ENCODE measurements at places on chromosomes 6 and 20.
A peak's percentile ranks its signal among the peaks of the same experiment; 100 is the strongest.

DNA sequence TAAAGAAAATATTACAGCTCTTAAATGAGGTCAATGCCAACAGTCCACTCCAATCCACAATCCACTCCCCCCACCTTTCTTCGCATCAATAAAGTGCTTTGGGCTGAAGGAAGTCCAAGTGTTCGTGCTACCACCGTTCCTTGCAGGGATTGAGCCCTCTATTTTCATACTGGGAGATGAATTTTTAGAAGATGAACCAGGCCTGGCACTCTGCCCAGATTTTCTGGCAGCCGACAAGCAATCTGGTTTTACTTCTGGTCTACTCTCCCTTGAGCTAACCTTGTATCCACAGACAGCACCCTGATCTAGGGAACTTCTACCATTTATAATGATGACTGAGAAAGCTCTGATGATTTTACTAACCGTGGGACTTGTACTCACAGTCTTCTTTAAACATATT, 72.3 kb downstream of the BTBD9 start:
- no peaks in the 10 kb centered on the region for H3K36me3 ChIP-seq
- no peaks in the 10 kb centered on the region for H3K4me1 ChIP-seq
- no peaks in the 10 kb centered on the region for H3K27me3 ChIP-seq
- DNase-seq: peak; percentile 23
- no peak overlapping the region for H3K4me3 ChIP-seq

DNA sequence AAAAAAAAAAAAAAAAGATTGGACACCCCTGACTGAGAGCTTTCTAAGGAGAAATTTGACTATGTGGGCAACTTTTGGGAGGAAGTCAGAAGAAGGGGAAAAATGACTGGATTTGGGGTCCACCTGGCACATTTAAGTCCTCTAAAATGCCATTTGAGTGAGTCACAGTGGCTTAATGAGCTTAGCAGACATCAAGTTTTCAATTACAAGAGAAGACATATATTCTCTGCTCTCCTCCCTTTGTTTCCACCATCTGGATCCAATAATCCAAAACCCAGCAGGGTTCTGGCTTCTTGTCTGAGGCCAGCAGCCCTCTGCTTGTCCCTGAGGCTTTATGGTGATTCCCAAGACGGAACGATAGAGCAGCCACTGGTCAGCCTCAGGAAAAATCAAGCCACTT, 6.9 kb downstream of the PI3 start:
- H3K27ac ChIP-seq: no peak overlapping the region
- no peaks in the 10 kb centered on the region for H3K4me1 ChIP-seq

- no peaks in the 10 kb centered on the region for H3K4me1 ChIP-seq
- no peaks in the 10 kb centered on the region for H3K27me3 ChIP-seq
- peak overlapping the region; percentile 78 for H3K27ac ChIP-seq
- no peaks in the 10 kb centered on the region for H3K36me3 ChIP-seq
These were observed 77.2 kb downstream of the BACH2 start for GRCh38 chr6:90219209-90219985.

- no peaks in the 10 kb centered on the region for H3K4me1 ChIP-seq
- no peak for DNase-seq
- H3K27ac ChIP-seq: no peak overlapping the region
- no peaks in the 10 kb centered on the region for H3K36me3 ChIP-seq
These were observed 52.0 kb downstream of the CDYL start for GRCh38 chr6:4828187-4828698.

DNA sequence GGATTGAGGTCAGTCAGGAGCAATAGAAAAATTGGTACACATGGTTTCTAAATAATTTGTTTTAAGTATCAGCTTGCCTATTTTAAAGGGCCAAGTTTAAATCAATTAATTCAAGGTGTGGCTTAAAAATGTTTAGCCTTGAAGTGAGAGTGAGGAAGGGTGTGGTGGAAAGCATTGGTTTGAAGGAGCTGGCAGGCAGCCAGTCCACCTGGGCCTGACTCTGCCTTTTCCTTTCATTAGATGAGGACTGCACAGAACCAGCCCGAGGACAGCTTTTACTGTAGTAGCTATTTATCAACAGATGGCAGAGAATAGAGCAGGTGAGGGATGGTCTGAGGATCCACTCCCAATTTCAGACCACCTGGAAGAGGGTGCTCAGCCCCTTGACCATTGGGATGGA, 42.4 kb downstream of the DHX35 start:
- peaks cover 91% of the 10 kb centered on the region for H3K36me3 ChIP-seq
- H3K27me3 ChIP-seq: no peaks in the 10 kb centered on the region

- no peak overlapping the region for H3K4me3 ChIP-seq
- DNase-seq: no peak
- H3K36me3 ChIP-seq: no peaks in the 10 kb centered on the region
- peaks cover 37% of the 10 kb centered on the region for H3K4me1 ChIP-seq
- no peak overlapping the region for H3K27ac ChIP-seq
- no peaks in the 10 kb centered on the region for H3K27me3 ChIP-seq
These were observed 31.2 kb downstream of the RREB1 start for GRCh38 chr6:7138921-7139358.

DNA sequence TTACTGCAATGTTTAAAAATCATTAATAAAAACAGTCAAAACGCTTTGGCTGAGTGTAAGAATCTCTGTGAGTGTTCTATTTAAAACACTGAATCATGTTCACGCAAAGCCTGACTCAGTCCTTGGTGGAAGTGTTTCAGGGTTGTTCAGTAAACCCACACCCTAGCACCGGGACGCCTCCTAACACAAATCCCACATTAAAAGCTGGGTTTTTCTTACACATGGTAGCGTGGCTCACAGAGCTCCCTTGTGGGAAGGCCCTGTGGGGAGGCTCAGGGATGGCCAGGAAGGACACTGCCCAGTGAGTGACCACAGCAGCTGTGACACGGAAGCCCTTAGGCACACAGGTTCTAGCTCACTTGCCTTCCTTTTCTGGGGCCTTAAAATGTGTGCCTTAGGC, 80.2 kb downstream of the GMPR start:
- H3K27ac ChIP-seq: peak overlapping the region; percentile 96
- H3K27me3 ChIP-seq: no peaks in the 10 kb centered on the region
- H3K4me1 ChIP-seq: peaks cover 46% of the 10 kb centered on the region

GRCh38 chr6:87702589-87702945, 534 bp upstream of the AKIRIN2 start:
- H3K4me1 ChIP-seq: peaks cover 8% of the 10 kb centered on the region
- H3K36me3 ChIP-seq: no peaks in the 10 kb centered on the region
- no peaks in the 10 kb centered on the region for H3K27me3 ChIP-seq
- H3K4me3 ChIP-seq: peak overlapping the region; percentile 73

DNA sequence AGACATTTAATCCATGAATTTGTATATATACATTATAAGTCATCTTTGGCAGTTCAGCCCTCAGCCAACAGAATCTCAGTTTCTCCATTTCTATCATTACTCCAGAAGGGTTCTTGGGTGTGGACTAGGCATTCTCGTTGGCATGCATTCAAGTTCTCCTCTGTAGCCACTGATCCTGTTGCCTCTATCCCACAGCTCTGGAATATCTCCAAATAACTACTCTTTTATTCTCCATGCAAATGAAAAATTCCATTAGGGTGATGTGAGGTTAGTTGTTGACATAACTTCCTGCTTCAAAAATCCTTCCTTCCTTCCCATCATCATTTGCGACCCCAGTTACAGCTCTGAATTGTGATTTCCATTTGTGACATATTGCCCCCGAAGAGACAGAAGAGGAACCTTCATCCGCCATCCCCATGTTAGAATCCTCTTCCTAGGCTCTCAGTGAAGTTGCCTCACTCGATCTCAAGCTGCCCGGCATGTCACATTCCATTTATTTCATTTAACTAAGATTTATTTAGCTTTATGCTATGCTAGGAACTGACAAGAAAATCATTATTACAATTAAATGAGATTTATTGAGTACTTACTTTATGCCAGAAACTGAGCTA, 93.7 kb upstream of the EDN1 start:
- H3K36me3 ChIP-seq: no peaks in the 10 kb centered on the region
- H3K4me3 ChIP-seq: no peak overlapping the region
- H3K27me3 ChIP-seq: no peaks in the 10 kb centered on the region
- no peaks in the 10 kb centered on the region for H3K4me1 ChIP-seq

GRCh38 chr20:3612795-3613572, 50.2 kb downstream of the GFRA4 start:
- DNase-seq: no peak
- no peak overlapping the region for H3K4me3 ChIP-seq

DNA sequence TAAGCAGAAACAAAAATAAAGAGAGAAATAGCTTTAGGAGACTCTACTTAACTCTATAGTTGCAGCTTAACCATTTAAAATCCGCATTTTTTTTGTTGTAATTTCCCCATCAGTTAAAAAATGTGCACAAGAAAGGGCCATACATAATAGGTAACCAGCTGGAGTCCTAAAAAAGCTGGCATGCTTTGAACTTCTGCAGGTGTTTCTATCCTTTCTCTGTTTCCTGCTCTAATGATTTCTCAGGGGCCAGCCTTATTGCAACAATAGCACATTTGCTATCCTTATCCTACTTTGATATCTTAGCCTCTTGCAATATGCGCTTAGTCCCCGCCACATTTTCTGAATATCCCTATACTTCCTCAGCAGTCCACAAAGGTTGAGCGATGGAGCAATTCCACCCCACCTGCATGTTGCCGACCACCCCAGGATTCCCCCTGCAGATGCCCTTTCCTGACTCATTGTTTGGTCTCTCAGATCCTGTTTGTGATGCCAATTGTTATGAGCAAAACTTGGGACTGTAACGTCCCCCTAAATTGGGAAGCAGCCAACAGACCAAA, 48.5 kb downstream of the TRIM27 start:
- H3K4me3 ChIP-seq: no peak overlapping the region
- no peaks in the 10 kb centered on the region for H3K4me1 ChIP-seq
- H3K36me3 ChIP-seq: no peaks in the 10 kb centered on the region

Data from tibial artery (tissue), 4 donors.